Amniotic epithelial cell (primary cell): ENCODE measurements at places on chromosomes 5 and 9.

- no peak for DNase-seq
These were observed 435.8 kb downstream of the CTNND2 start for GRCh38 chr5:11468334-11469039.

DNA sequence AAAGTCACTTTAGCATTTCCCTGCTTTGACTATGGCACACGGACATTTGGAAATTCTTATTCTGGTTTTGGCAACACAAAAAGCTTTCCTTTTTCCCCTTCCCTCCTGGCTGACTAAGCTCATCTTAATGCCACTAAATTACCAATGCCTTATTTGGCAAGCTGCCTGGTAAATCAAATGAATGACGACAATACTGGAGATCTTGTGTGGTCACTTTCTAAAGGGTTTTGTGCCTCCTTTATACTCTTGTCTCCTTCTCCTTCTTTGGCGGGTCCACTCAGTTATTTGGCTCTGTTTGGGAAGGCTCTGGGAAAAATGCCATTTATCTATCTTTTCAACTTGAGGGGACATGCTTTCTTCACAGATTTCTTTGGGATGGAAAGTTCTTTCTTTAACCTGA, 34.9 kb downstream of the SH3GL2 start:
- DNase-seq: peak; percentile 3

- DNase-seq: no peak
These were observed 76.6 kb upstream of the SPTLC1 start for GRCh38 chr9:92191801-92192200.

GRCh38 chr5:157263496-157264090, 2.3 kb upstream of the CYFIP2 start:
- DNase-seq: no peak

DNA sequence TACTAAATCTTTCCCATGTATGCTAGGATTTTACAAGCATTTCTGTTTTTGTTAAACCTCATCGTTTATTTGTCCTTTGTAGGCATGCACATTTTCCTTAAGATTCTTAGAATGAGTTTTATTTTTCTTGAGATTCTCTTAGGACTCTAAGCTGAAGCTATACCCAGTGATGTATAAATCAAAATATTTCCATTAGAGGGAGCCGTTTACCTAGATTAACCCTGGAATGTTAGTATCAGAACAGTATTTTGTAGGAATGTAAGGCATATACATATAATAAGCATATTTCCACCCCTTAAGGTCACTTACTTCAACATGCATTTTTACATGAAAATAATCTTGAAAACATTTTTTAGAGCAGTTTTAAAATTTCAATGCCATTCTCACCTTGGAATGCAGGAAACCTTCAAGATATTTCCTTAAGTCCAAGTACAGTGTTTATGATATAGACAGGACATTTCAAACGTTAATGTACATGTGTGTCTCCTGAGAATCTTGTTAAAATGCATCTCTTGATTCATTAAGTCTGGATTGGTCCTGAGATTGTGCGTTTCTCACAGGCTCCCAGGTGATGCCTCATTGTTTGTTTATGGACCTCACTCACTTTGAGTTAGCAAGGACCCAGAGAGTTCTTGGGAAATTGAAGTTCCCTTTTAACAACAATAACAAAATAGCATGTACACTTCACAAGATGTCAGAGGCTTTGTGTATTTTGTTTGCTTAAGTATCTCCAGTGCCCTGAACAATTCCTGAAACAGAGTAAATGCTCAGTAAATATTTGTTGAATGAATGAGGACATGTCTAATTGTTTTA, 34.9 kb upstream of the FCHO2 start:
- DNase-seq: no peak

DNA sequence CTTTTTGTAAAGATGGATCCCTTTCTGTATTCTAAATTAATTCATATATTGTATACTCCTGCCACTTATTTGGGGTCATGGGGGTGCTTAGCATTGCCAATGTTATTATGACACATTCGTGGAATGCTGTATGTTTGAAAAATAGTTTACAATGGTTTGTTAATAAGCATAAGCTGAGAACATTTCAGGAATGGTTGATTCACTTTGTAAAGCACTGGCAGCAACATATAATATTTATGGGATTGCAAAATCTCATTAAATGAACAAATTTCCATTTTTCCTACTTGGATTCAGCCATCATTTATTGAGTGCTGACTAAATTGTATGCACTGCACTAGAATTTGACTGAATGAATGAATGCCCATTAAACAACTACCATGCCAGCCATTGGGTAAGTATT, 215.2 kb upstream of the KLF4 start:
- peak; percentile 34 for DNase-seq

DNA sequence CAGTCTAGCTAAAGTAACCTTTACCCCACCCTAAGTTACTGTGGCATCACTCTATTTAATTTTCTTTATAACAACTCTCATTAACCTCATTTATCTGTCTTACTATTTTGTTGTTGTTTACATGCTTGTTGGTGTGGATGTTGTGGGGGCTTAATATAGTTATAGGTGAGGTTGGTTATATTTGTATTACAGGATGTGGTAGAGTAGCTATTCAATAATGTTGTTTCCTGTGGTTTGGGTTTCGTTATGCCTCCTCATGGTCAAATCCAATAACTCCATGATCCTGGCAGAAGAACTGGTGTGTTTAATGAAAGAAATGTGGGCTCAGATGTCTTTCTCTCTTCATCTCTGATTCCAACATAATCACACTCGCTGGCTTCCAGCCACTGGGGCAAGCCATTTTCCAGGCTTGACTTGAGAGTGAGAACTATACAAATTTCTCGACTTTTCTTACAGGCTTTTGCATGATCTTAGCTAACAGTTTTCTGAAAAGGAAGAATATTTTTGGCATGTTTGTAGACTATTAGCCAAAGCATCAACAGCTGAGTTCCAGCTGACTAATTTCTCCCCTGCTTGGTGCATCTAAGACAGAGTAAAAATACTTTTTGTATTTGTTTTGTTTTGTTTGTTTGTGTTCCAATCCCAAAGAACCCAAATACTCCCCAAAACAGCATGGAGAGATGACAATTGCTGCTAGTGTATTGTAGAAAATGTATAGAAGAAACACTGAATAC, 303.7 kb upstream of the PAPPA start:
- peak; percentile 3 for DNase-seq

- DNase-seq: peak; percentile 81
These were observed 211.5 kb downstream of the PAPPA start for GRCh38 chr9:116365056-116365471.

DNA sequence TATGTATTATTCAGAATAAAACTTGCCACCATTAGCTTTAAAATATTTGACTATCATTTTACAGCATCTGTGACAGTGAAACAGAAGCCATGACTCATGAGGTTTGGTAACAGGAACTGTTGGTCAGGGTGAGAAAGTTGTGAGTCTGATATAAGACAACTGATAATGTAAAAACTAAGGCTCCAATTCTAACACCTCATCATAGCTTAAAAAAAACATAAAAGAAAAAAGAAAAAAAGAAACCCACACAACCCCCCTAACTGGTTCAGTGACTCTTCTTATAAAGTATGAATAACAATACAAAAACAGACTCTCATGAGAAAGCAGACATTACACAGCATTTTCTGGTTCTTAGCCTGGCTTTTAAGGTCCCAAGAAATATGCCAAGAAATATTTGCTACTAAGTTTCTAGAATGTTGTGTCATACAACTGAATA, 85.8 kb downstream of the MRPS27 start:
- peak; percentile 69 for DNase-seq

- no peak for DNase-seq
These were observed 92.0 kb downstream of the OTULIN start for GRCh38 chr5:14756478-14756877.

DNA sequence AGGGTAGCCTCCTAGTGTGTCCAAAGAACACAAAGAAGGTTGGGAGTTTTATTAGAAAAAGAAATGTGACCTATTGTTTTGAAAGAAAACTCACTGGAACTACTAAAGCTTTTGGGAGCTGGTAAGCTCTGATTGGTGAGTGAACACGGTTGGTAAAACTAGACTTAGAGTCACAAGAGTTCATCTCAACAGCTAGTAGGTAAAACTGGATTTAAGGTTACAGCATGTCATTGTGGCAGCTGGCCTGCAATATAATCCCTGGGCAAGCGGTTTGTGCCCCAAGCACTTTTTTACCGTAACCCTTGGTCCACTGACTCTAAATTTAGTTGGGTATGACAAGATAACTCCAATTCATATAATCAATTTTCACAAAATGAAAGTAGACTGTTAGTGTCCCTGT, 47.4 kb downstream of the UBAP2 start:
- DNase-seq: no peak

GRCh38 chr9:27485158-27485557, 38.9 kb upstream of the IFNK start:
- DNase-seq: no peak
